ENCODE measurements at places on chromosomes 1 and 21. TPM values are rescaled to one million over a fixed set of nuclear protein-coding genes. Genes with fewer than 3 reads are reported as not detected.

OR2T29 gene
- not detected for total RNA-seq

- no peak for DNase-seq
- no peaks in the 10 kb centered on the region for H3K4me1 ChIP-seq
- no peaks in the 10 kb centered on the region for H3K36me3 ChIP-seq
- H3K27ac ChIP-seq, result no peak overlapping the region
These were observed 165.7 kb downstream of the NCAM2 start for GRCh38 chr21:21163904-21164303.

- H3K27ac ChIP-seq, result no peak overlapping the region
- H3K27me3 ChIP-seq, result no peaks in the 10 kb centered on the region
These were observed 935 bp upstream of the COG2 start for GRCh38 chr1:230641346-230641745.

DNA sequence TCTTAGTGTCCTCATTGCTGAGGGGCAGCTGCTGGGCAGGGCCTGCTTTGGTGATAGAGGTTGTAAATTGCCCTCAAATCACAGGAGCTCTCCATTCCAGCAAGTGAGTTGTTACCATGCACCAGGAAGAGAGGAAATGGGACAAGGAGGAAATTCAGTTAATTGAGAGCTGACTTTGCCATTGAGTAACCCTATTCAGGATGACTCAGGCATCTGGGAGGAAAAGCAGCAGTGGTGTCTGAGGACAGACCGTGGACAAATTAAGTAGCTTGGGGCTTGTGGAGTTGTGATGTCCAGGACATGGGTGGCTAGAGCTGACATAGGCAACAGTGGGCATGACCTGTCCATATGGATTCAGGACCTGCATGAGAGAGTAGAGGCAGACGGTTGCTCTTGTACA lies 5.9 kb downstream of the ARHGEF10L start:
- no peaks in the 10 kb centered on the region for H3K36me3 ChIP-seq
- no peaks in the 10 kb centered on the region for H3K27me3 ChIP-seq
- H3K4me3 ChIP-seq, result no peak overlapping the region
- DNase-seq, result no peak
- peaks cover 27% of the 10 kb centered on the region for H3K4me1 ChIP-seq
- H3K27ac ChIP-seq, result peak overlapping the region; percentile 62

DNA sequence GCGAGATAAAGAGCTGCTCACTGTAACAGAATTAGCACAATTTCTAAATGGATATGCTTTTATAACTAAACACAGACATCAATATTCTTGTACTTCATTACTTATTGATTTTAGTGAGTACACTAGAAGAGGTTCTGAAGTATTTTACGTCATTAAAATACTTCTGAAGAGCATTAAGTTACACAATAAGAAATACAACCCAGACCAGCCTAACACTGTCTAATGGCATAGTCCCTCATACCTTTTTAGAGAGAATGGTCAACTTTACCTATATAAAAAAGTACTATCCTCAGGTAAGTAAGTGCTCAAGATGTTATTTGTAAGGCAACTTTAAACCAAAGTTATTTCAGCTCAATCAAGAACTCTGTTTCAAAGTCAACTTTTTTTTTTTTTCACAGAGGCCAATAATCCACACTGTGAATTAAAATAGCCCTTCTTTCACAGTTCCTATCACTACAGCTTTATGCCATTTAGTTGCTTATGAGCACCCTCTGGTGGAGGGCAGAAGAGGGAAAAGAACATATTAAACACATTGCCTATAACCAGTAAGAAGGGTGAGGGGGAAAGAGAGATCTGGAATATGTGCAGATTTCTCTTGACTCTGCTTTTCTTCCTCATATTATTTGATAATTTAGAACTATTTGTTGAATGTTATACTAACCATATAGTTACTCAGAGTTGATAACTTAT lies 182.1 kb upstream of the DMRTA2 start:
- no peak overlapping the region for H3K27ac ChIP-seq
- no peak for DNase-seq
- no peaks in the 10 kb centered on the region for H3K4me1 ChIP-seq
- no peak overlapping the region for H3K4me3 ChIP-seq
- H3K27me3 ChIP-seq, result no peaks in the 10 kb centered on the region

GRCh38 chr1:201328576-201328975 lies 45.3 kb downstream of the PKP1 start:
- no peak overlapping the region for H3K4me3 ChIP-seq
- peaks cover 3% of the 10 kb centered on the region for H3K4me1 ChIP-seq
- no peaks in the 10 kb centered on the region for H3K27me3 ChIP-seq
- H3K36me3 ChIP-seq, result no peaks in the 10 kb centered on the region
- H3K27ac ChIP-seq, result no peak overlapping the region

DNA sequence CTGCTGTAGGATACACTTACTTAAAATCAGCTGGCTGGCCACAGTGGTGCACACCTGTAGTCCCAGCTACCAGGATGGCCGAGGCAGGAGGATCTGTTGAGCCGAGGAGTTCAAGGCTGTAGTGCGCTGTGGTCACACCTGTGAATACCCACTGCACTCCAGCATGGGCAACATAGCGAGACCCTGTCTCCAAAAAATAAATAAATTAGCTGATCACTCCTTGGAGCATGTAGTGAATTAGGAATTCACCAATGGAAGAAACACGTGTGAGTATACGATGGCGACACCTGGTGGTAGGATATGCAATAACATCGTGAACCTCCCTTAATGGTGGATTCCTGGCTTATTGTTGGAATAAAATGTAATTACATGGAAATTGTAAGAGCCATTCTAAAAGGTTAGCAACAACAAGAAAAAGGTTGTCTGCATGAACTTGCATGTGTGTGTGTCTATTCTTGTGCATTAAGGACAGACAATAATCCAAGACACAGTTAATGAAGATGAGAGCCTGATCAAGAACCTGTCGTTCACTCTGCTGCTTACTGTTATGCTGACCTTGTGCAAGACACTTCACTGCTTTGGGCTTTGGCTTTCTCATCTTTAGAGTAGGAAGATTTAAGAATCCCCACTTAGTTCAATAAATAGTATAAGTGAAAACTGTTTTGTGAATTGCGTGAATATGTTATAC lies 38.6 kb upstream of the COX20 start:
- H3K4me3 ChIP-seq, result no peak overlapping the region
- no peaks in the 10 kb centered on the region for H3K27me3 ChIP-seq
- H3K4me1 ChIP-seq, result no peaks in the 10 kb centered on the region
- DNase-seq, result peak; percentile 38

C1QA gene
- total RNA-seq, result 35.0 TPM

GRCh38 chr1:54172614-54173599 lies 20.1 kb upstream of the CDCP2 start:
- H3K36me3 ChIP-seq, result no peaks in the 10 kb centered on the region
- H3K27ac ChIP-seq, result peak overlapping the region; percentile 4
- no peaks in the 10 kb centered on the region for H3K27me3 ChIP-seq
- H3K4me3 ChIP-seq, result no peak overlapping the region
- no peak for DNase-seq

DNA sequence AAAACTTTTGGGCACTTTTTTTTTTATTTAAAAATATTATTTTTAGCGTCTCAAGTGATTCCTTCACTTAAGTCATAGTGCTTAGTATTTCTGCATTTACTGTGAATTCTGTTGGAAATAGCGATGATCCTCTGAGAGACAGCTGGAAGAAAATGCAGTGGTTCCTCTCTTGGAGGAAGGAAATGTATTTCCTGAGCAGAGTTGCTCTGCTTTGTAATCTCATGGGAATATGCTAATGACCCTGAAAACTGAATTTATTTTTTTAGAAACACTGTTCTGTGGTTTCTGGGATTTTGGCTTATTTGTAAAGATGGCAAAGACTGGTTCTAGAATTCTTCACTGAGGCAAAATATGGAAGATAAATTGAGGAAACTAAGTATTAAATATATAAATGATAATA lies 88.9 kb downstream of the NTNG1 start:
- H3K4me1 ChIP-seq, result no peaks in the 10 kb centered on the region
- no peaks in the 10 kb centered on the region for H3K36me3 ChIP-seq
- H3K27me3 ChIP-seq, result no peaks in the 10 kb centered on the region
- H3K27ac ChIP-seq, result no peak overlapping the region
- DNase-seq, result no peak

Measured in gastrocnemius medialis (tissue), 4 donors.